ENCODE measurements at places on chromosomes 12 and 14.

GRCh38 chr14:104933746-104934733, 9.4 kb downstream of the PLD4 start:
- no peak for DNase-seq

GRCh38 chr14:51139121-51139681, 44.3 kb upstream of the TRIM9 start:
- DNase-seq, result no peak

GRCh38 chr12:25376985-25377384, 126.3 kb upstream of the KRAS start:
- DNase-seq, result no peak

GRCh38 chr14:64841772-64842750, 37.6 kb downstream of the SPTB start:
- no peak for DNase-seq

GRCh38 chr14:96088911-96089310, 49.7 kb downstream of the C14orf132 start:
- no peak for DNase-seq

GRCh38 chr12:108484431-108484830, 30.6 kb upstream of the FICD start:
- DNase-seq, result no peak

- DNase-seq, result no peak
Measured at GRCh38 chr14:60757567-60758002, 23.0 kb downstream of the MNAT1 start.

GRCh38 chr12:94971923-94972322, 31.6 kb downstream of the NDUFA12 start:
- no peak for DNase-seq

DNA sequence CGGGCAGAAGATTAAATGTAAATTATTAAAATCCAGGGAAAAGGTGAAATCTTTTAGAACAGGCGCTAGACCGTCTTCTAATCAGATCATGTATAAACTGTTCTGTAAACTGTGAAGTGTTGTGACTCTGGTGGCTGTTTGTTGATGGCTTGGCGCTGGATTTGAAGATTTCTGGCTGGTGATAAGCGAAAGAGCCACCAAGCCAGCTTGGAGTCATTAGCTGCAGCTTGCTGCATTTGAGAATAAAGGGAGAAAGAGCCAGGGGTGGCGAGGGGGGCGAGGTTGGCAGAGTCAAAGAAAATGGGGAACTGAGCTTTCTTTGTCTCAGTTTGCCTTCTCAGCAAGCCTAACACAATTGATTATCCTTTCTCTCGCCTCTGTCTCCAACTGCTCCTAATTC, 8.0 kb downstream of the SYNDIG1L start:
- no peak for DNase-seq

GRCh38 chr12:47367912-47368537, 288.3 kb upstream of the AMIGO2 start:
- DNase-seq, result no peak

DNA sequence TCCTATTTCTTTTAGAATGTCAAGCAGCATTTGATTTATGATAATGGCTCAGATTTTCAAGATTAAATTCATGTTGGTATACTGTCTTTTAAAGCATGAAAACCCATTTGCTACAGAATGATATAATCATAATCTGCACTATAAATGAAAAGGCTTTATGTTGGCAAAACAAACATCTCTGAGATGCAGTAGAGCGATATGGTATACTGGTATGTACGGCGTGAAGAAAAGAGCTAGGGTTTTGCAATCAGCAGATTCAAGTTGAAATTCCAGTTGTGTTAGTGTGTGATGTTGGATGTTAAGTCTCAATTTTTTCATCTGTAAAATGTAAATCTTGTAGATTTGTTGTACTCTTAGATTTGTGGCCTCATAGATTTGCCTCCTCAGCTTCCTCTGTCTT, 53.2 kb upstream of the DYRK2 start:
- no peak for DNase-seq

DNA sequence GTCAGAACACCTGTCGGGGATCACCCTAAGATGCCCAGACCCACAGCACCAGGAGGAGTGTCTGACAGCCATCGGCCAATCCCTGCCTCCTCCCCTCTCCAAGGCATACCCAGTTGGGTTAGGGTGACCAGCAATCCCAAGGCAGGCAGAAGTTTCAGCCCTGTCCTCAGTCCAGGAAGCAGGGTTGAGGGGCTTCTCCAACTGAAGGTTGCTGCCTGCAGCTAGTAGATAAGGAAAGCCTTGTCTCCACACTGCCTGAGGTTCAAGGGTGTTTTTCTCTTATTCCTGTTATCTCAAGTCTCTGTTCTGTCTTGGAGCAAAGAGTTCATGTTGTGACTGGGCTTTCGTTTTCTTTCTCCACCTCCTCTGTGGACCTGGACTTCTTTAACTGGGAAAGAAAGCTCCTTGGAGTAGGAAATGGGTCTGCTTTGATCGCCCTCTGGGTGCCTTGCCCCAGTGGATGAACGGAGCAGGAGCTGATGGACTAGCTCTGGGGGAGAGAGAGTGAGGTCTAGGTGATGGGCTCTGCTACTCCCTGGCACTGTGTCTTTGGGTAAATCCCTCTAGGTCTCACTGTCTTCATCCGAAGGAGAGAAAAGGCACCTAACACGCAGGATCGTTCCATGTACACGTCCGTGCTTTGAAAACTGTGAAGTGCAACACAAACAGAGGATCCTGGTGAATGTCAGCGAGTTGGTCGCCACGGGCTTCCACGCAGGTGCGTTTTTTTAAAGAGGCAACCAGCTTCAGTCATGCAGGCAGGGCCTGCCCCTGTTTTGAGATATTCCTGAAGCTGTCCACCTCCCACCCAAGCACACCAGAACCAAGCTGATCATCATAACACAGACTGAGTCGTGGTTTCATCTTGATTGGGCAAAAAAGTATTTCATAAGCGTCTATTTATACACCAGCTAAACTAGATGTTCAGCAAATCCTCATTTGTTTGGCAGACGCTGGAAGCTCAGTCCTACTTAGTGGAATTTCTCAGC, 52.5 kb upstream of the FOXN3 start:
- no peak for DNase-seq

DNA sequence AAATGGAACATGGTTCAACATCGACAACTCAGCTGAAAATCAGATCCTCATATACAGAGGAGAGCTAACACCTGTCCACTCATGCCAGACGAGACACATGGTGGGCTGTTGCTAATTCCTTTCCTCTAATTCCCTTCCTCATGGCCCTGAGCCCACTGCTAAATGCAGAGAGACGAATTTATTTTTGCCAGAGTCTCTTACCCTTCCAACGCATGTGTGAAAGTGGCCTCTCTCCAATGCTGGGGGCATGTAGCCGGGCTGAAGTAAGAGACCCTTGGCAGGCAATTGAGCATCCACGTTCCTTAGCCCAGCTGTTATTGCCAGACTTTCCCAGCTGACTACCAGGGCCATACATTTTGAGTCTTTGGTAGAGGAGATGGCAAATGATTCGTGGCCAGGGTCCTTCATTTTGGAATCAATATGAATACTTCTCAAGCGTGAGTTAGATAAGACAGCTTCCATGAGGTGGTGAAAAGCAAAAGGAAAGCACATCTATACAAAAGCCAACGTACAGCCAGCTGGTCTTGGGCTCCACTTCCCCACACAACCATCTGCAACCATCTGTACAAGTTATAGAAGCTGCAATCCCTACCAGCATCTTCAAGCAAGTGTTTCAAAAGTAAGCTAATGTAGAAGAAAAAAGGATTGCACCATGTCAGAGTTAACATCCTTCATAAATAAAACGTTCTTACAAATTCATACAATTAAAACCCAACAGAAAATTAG, 28.6 kb downstream of the CORO1C start:
- no peak for DNase-seq

DNA sequence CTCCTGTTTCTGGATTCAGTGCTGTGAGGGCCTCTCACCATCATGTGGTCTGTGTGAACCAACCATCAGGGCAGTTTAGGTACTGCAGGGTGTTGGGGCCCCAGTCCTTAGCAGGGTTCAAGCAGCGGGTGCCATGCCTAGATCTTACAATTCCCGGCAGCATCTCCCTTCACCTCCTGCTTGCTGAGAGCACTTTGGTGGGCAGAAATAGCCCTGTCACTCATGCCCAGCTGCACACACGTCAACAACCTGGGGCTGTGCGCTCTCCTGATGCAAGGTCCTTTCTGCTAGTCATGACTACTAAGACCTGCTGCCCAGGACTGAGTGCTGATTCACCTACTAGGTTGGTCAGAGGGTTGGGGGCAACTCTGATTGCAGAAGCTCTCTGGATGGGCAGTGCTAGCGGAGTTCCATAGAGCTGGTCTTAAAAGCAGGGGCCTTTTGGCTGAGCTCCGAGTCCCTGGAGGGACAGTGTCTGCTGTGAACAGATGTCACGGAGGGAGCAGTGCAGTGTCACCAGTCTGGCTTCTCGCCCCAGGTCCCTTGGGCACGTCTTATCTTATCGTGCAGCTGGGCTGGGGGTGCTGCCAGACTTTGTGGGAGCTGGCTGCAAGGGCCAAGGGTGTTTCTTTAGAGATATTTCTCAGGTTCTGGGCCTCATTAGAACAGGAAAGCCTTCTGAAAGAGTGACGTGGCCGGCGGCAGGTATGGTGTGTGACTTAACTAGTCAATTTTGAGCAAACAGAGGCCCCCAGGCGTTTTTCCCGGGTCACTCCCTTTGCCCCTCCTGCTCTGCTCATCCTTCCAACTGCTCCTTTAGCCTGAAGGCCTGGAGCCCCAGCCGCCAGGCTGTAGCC, 71.8 kb downstream of the NINJ2 start:
- no peak for DNase-seq

DNA sequence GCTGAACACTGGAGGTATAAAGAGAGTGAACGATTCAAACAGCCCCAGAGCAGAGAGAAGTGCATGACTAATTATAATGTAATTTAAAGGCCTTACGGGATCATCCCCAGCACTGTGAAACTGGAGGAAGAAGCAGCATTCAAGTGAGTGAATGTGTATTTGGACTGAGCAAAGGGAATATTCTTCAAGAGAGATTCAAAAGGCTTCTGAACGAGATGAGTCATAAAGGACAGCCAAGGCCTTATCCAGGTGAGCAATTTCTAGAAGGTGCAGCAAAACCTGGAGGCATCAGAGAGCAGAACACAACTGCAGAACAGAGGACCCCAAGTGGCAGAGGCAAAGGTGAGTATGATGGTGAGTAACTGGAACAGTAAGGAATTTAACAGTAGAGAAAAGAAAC, 127.2 kb downstream of the BCAT1 start:
- no peak for DNase-seq

GRCh38 chr12:100437038-100437841, 36.4 kb upstream of the NR1H4 start:
- DNase-seq, result no peak

DNA sequence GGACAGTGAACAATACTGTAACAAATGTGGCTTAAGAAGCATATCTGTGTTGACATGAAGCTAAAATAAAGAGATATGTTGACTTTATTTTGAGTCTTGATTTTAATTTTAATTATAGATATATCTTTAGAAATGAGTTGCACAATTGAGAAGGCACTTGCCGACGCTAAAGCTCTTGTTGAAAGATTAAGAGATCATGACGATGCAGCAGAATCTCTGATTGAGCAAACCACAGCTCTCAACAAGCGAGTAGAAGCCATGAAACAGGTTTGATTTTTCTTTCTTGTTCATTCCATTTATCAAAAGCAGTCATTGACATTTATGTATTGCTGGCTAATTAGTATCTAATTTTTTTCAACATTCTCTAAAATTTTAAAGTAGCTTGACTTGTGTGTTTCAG, 15.8 kb downstream of the FGFR1OP2 start:
- DNase-seq, result no peak

DNA sequence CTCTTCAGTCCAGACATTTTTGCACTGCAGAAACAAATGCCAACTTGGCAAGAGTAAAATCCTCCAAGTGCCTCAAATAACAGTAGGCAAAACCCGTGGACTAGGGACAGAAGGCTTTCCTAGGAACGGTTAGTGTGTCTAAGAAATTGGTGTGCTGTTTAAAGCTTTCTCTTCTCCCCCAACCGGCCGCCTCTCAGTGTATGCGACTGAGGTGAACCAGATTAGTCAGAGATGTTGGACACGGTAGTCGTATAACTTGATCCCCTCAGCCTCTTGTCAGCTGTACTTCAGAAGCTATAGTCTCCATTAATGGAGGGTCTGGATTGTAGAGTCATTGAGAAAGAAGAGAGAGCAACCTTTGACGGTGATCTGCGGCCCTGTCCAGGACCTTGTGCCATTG, 21.7 kb downstream of the PPFIBP1 start:
- no peak for DNase-seq

DNA sequence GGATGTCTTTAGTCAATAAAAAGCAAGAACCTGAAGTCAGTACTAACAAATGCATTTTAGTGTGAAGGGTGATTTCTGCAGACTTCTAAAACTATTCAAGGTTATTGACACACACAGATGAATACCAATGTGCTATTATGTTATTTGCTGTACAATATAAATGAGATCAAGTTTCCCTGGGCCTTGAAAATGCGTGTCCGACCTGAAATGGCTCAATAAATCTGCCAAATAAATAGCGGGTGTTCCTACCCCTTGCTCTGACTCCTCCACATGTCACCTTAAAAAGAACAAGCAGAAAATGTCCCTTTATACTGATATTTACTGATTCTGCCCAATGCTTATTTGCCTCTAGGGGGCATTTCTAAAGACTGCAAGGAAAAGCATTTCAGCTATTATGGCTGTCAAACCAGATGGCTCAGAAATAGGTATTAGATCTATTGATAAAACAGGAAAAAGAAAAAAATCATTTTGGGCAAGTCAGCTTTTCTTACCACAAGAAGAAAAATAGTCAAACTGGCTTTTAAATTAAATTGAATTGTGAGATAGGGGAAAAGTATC, 367.3 kb upstream of the KITLG start:
- DNase-seq, result no peak

GRCh38 chr12:95790917-95791849, 619 bp upstream of the NTN4 start:
- DNase-seq, result no peak

- no peak for DNase-seq
Measured at GRCh38 chr12:120453977-120454376, 7.7 kb downstream of the GATC start.

- DNase-seq, result no peak
Measured at GRCh38 chr14:47674543-47675465, 601 bp downstream of the MDGA2 start.

- no peak for DNase-seq
Measured at GRCh38 chr14:65042296-65042695, 55.6 kb downstream of the FNTB start.

DNA sequence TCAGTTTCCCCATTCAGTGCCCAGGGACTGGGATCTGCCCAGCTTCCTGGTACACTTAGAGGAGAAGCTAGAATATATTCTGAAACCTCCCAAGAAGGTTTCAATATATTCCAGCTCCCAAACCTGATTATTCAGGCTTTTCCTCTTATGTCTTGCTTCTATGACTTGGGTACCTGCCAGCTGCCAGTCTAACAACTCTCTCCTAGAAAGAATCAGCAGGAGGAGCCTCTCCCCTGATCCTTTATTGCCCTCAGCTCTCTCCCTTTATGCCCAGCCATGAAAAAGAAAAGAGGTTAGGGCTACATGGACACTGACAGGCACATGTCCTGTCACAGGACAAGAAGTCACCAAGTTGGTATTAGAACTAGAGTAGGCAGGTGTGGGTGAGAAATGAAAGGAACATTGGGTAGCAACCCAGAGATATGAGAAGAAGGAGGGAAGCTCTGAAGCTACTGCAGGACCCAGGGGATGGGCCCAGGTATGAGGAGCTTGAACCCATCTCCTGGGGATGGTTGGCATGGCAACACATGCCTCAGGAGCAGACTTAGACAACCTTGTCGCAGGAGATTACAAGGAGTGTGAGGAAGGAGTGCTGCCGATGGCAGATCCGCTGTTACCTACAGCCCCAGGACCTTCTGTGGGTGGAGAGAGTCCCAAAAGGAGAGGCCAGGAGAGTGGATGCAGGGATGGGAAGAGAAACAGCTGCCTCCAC, 2.0 kb upstream of the CACNB3 start:
- DNase-seq, result no peak

- DNase-seq, result no peak
Measured at GRCh38 chr12:92462527-92462926, 240.3 kb upstream of the PLEKHG7 start.

All from stimulated activated CD4-positive, alpha-beta T cell treated with anti-CD3 and anti-CD28 coated beads, TNF-alpha, amount 100 ng/mL, for 1 hour (primary cell).